CD14-positive monocyte (primary cell): ENCODE measurements at places on chromosomes 4 and X.

DNA sequence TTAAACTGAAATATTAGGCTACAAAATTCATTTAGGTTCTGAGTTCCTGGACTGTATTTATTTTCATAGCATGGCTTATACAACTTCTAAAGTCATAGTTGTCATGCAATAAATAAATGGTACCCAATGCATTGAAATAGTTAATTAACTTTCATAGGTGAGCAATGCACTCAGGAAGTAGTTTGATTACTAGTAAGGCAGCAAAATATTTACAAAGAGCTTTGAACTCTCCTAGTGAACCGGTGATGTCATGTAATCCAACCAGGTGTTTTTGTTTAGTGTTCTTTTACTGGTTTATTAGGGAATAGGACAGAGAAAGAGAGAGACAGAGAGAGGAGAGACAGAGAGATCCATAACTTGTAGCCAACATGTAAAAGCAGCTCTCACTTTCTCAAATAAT is 228.6 kb upstream of the CTSO start:
- DNase-seq: no peak

DNA sequence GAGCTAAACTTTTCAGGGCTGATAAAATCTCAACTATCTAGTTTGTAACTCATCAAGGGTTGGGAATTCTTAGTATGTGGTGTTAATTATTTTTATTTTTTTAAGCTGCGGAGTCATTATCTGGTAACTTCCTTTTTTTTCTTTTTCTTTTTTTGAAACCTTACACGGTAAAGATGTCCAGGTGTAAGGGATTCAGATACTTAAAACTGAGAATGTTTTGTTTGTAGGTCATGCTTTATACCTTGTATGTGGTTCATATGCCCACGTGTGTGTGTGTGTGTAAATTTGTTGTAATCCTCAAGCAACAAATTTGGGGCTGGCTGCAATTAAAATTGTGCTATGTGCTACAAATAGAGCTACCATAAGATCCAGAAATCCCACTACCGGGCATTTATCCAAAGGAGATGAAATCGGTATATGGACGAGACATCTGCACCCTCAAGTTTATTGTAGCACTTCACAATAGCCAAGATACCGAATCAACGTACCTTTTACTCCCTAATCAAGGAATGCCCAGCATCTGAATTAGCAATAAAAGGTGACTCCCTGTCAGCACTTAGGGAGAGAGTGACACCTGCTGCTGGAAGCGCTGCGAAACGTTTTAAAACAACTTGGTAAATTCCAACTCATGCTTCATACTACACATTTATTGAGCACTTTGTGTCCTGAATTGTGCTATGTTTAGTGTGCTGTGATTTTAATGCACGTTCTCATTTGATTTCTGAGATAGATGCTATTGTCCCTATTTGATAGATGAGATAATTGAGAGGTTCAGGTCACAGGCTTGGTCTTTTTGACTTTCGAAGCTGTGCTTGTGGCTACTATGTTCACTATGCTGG is 16.1 kb downstream of the MSMO1 start:
- no peak for DNase-seq

DNA sequence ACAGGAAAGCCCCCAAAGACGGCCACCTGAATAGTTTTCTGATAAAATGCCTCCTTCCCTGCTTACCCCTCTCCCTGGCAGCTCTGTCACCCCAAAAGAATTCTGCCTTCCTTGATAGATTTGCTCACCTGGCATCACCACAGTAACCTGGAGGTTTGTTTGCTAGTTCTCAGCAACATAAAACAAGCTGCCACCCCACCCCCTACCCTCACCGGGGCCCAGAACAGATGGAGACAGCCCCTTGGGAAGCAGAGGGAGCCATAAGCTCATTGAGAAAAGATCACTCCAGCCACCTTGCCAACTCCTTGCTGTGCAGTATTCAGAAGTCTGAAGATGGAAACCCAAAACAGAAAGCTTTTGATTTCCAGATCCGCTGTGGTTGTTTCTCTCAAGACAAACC is 108.6 kb downstream of the DHX15 start:
- DNase-seq: no peak

DNA sequence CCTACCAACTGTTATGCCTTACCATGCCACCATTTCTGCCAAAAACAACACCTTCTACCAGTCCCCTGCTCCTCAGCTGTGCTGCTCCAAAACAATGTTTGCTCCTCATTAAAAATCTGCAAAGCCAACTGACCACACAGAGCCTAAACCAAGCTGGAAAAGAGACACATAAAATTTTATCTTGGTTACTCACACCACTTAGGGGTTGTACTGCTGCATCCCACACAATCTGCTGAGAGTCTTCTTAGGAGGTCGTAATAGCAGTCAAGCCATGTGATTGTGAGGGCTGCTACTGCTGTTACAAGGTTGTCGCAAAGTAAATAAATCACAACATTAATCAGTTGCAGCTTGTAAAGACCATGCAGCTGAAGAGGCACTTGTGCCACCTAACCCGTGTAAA is 607.4 kb upstream of the FAM241A start:
- DNase-seq: no peak

- DNase-seq: no peak
These were observed 65.6 kb downstream of the ASB9 start for GRCh38 chrX:15204130-15204751.

DNA sequence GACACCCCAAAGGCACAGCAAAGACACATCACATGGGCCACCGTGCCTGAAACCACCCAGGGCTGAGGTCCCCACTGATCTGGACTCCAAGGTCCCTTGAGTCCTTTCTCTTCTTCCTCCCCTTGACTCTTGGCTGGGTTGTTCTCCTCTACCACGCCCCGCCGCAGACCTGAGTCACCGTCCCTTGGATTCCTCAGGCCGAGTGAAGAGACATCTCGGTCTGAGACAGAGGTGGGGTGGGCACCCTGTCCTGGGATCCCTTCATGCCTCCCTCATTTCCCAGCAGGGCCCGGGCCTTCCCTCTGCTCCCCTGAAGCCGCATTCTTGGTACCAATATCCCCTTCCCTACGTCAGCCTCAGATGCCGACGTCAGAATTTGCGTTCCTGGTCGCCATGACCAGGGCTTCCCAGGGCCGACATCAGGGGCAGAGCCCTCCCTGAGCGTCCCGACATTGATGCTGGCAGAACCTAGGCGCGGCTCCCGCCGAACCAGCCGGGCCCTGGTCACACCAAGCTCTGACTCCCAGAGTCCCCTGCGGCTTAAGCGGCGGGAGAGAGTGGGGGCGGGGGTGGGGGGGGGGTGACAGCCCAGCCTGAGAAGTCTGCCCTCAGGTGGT is 498 bp downstream of the MAGEA10 start:
- no peak for DNase-seq

DNA sequence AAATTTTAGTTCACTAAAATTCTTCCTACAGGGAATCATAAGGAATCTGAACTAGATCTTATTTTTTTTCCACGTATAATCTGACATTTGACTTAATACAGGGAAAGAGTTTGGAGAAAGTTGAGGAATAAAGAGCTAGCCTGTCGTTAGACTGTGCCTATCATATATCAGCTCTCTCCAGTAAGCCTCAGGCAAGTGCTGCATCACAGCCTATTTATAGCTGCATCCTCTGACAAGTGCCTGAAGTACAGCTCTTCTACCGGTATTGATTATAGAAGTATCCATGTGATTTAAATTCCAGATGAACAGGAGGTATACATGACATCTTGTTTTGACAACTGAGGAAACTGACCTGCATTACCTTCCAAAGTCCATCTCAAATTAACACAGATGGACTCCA is 248.9 kb downstream of the TLL1 start:
- no peak for DNase-seq

DNA sequence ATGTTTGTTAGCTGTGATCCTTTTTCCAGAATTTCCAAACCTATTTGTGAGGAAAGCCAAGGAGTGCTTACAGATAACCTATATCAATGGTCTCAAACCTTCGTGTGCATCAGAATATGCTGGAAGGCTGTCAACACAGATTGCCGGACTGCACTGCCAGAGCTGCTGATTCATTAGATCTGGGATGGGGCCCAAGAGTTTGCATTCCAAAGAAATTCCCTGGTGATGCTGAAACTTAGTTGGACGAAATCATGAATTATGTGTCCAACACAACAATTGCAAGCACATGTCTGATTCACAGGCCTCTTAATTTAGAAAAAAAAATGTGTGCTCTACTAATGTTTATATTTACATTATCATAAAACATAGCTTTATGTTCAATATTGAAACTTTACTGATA is 544.0 kb upstream of the AMOT start:
- no peak for DNase-seq

GRCh38 chr4:169604131-169604900 is 8.1 kb downstream of the NEK1 start:
- DNase-seq: no peak

DNA sequence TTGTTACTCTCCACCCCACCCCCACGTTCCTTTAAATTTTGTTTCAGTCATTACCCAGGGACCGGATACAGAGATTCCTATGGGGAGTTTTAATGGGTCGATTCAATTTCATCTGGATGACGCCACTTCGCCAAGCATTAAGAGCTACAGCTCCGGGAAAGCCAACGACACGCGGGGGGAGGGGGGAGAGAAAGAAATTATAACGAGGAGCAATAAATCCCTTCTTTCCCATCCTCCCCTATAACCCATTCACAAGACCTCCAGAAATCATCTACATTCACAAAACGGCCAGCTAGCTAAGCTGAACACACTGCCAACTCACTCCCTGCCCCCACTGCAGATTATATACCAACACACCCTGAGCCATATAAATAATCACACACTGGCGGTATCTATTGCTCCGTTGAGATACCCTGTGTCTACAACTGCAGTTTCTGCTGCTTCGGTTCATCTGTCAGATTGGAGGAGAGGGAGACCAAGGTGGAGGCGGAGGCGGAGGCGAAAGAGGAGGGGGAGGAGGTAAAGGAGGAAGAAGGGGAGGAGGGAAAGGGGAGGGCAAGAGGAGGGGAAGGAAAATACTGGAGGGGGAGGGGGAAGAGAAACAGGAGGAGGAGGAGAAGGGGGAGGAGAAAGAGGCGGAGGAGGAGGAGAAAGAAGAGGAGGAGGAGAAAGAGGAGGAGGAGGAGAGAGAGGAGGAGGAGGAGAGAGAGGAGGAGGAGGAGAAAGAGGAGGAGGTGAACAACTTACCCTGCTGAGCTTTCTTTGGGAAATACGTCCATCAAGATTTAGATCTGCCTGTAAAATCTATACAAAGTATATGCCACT is 113.9 kb upstream of the VAMP7 start:
- DNase-seq: no peak

GRCh38 chr4:153243468-153243867 is 39.2 kb downstream of the TRIM2 start:
- DNase-seq: no peak

DNA sequence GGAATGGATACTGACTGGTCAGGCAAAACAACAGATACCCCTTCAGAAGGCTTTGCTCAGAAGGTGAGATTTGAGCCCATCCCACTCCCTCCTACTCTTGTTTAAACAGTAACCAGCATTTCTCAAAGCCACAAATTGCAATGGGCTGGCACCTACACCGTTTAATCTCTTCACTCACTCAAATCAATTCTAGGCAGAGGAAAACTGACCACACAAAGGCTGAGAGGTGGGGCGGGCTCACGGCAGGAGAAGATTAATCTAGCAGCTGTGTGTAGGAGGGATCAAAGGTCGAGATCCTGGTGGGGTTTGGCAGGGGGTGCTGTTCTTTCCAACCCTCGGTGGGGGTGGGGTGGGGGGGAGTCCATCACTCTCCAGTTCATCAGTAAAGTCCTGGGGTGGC is 622.4 kb downstream of the BCOR start:
- DNase-seq: no peak
